ENCODE measurements at places on chromosomes 13 and 19.
A peak's percentile ranks its signal among the peaks of the same experiment; 100 is the strongest.

GRCh38 chr13:108561149-108561548 lies 68.3 kb upstream of the MYO16 start:
- no peak for DNase-seq

DNA sequence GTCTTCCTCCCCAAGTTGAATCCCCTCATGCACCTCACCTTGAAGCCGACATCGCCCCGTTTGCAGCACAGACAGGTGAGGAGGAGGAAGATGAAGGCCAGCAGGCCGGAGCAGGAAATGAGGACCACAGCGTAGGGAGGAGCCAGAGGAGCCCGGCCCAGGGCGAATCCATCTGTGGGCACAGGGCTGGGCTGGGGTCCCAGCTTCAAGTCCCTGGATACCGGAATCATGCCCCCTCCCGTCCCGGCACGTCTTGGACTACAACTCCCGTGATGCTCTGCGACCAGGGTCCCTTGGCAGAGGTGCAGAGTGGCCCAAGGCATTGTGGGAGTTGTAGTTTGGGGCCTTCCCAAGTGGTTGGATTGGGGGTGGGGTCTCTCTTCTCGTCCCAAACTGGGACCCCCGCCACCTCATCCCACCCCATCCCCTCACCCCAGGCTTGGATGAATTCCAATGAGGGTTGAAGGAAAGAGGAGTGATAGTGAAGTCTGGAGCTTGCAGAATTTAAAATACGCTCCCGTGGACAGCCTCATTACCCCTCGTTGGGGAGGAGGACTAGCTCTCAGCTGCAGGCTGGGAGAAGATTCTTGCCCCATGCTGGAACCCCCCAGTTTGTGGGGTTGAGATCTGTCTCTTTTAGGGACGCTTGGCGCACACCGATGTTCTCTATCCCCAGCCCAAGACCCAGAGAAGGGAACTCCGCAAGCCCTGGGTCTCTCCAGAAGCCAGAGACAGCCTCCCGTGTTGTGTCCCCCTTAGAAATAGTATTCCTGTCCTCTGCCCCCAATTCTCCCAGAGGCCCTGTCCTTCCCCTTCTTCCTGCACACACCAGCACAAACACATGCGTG lies 990 bp downstream of the LMTK3 start:
- DNase-seq, result peak; percentile 68

DNA sequence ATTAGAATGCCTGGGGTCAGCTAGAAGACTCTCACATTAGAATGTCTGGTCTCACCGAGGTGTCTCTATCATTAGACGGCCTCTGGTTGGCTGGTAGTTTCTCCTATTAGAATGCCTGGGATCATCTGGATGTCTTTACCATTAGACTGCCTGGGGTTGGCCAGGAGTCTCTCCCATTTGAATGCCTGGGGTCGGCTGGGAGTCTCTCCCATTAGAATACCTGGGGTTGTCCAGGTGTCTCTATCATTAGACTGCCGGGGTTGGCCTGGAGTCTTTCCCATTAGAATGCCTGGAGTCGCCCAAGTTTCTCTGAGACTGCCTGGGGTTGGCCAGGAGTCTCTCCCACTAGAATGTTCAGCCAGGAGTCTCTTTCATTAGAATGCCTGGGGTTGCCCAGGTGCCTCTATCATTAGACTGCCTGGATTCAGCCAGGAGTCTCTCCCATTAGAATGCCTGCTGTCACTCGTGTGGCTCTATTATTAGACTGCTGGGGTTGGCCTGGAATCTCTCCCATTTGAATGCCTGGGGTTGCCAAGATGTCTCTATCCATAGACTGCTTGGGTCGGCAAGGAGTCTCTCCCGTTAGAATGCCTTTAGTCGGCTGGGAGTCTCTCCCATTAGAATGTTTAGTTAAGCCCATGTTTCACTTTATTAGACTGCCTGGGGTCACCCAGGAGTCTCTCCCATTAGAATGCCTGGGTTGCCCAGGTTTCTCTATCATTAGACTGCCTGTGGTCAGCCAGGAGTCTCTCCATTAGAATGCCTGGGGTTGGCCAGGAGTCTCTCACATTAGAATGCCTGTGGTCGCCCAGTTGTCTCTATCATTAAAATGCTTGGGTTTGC lies 1467.8 kb downstream of the UQCRFS1 start:
- DNase-seq, result no peak

DNA sequence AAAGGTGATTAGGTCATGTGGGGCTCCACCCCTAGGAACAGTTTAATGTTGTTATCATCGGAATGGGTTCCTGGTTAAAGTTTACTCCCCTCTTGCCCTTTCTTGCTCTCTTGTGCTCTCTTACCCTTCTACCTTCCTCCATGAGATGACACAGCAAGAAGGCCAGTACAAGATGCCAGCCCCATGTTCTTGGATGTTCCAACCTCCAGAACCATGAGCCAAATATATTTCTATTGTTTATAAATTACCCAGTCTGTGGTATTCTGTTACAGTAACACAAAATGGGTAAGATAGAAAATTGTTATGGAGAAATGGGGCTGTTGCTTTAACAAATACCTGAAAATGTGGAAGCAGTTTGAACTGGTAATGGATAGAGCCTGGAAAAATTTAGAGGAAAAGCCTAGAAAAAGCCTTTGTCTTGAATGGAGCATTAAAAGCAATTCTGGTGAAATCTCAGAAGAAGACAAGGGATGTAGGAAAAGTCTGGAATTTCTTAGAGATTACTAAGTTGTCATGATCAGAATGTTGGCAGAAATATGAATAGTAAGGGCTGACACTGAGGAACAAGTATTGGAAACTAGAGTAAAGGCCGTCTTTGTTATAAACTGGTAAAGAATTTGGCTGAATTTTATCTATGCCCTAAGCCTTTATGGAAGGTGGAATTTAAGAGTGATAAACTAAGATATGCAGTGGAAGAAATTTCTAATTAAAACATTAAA lies 53.5 kb upstream of the TSC22D1 start:
- no peak for DNase-seq

GRCh38 chr13:114230117-114230516 lies 4.6 kb upstream of the CDC16 start:
- DNase-seq, result no peak

- DNase-seq, result no peak
Measured at GRCh38 chr19:45356760-45357444, 13.5 kb downstream of the ERCC2 start.

DNA sequence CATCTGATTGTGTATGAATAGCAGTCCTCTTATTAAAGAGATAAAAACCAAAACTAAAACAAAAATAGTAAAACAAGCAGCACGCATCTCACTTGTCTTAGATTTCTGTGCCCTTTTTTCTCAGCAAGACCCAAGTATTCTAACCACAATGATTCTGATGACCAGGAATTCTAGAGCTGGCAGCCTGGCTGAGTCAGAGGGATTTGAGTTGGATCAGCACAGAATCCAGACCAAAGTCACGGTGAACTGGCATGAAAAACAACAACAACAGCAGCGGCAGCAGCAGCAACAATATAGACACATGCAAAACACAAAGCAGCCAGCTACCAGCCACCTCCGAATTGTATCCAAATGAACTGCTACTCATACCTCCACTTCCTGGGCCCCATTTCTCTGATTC lies 360.5 kb downstream of the KCNRG start:
- no peak for DNase-seq

DNA sequence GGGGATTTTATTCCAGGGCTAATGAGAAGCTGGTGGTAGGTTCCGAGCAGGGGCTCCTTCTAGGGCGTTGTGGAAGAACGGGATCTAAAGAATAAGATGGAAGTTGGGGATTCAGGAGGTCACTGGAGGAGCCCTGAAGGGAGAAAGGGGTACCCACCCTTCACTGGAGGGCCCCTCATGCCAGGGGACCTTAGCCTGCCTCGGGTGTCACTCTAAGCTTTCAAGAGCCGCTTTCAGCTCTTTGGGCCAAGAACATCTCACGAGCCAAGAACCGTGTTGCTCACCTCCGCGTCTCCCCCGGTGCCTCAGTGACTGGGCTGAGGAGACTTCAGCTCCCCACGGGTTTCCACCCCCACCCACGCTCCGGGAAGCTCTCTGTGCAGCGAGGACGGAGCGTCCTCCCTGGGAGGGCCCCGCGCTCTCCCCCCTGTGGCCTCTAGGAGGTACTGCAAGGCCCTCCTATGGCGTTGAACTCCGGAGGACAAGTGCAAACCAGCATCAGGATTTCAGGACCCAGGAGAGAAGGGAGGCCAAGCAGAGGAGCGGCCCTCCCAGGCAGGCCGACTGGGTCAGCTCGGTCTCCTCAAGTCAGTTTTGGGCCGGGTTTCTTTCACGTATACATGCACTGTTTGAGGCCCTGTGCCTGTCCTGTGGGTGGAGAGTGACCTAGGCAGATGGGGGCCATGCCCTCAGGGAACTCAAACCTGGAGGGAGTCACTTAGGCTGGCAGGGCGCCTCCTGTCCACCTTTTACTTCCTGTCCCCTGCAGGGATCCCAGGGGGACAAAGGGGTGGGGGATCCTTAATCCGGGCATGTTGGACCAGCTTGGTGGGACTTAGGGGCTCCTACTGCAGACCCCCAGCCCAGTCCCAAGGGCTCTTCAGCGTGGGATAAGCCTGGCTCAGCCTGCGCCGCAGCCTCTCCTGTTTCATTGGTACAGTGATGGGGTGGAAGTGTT lies 5.1 kb upstream of the KRTDAP start:
- peak; percentile 64 for DNase-seq

- no peak for DNase-seq
Measured at GRCh38 chr19:1063909-1064660, 2.9 kb upstream of the ARHGAP45 start.

DNA sequence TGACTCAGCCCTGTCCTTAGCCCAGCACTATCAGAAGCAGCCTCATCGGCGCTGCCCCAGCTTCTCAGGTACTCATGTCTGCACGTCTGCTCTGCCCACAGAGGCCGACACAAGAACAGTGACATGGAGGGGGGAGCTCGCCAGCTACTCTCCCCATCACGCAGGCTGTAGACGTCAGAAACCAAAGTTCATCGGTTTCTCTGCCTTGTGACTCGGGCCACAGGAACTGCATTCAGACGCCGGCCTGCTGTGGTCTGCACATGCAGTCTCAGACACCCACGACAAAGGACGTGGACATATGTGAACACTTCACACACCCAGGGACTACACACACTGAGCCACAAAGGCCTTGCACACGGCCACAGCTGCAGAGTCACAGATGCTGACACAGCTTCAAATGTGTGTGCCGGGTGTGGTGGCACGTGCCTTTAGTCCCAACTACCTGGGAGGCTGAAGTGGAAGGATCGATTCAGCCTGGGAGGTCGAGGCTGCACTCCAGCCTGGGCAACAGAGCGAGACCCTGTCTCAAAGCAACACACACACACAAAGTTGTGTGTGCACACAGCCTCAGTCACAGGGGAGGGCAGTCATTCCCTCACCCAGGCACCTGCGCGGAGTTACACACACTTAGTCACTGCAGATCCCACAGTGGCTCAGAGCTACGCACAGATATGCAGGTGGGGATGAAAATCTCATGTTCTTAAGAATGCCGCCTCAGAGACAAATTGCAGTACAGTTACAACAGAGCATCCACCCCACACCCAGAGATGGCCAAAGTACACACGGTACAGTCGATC lies 4.9 kb upstream of the ZFP36 start:
- DNase-seq, result peak; percentile 79

DNA sequence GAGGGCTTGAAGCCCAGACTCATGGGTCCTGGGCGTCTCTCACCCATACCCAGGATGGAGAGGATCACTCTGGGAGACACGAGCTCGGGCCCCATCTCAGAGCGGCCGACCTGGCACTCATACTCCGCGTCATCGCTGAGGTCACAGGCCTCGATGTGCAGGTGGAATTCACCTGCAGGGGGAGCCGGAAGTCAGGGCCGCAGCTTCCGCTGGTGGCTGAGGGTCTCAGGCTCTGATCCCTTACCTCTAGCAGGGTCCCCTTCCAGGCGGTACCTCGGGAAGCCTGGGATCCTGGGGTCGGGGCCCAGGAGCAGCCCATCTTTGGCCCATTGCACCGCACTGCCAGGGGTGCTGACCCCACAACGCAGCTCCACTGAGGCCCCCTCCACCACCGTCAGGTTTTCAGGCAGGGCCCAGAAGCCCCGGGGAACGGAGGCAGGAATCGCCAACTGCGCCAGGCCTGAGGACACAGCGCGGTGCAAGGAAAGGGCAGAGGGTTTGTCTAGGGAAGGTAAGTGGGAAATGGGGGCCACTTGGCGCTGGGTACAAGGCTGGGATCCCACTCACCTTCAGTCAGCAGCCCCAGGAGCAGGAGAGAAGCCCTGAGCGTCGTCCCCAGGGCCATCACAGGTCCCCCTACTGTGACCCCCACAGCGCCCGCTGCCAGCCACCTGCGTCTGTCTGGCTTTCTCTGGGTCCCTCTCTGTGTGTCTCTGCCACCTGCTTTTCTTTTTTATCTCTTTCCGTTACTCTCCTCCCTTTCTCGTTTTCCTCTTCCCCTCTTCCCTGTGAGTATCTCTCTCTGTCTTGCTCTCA lies 883 bp downstream of the NPHS1 start:
- DNase-seq, result peak; percentile 75

DNA sequence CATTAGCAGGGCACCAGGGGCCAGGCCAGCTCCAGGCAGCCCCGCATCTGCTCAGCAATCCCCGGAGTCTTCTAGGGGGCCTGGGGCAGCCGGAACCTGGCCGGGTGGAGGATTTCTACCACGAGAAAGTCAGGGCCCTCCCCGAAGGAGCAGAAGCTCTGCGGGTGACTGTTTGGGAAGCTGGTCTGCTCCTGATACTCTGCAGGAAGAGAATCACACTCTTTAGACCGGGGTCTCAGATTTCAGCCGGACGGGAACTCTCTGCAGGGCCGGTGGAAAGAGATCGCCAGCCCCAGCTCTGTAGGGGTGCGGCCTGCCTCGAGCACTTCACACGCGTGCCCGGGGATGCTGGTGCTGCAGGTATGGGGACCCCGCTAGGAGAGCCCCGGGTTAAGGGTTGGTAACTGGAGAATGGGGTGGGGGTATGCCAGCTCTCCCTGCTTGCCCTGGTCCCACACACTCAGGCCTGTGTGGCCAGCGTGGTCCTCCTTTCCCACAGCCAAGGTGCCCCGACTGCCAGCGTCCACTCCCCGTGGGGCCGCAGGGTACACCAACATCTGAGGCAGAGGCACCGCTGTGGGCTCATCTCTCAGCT lies 20.1 kb downstream of the RASA3 start:
- DNase-seq, result no peak

DNA sequence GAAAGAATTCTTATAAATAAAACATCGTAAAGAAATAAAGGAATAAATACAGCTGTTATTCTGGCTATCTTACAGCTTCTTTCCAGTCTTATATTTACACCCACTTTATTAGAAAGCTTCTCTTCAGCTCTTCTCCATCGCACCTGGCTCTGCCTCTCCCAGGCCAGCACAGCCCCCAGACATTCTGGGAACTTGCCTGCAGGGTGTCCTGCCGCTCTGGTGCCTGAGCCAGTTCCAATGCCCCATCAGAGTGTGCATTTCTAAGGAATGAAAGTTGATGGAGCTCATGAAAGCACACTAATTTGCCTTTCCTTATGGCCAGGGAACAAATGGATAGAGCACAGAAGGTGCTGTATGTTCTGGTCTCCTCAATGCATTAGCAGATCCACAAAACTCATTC lies 68.7 kb downstream of the MIPEP start:
- no peak for DNase-seq

- DNase-seq, result peak; percentile 45
Measured at GRCh38 chr13:27427641-27428040, 3.2 kb downstream of the GTF3A start.

DNA sequence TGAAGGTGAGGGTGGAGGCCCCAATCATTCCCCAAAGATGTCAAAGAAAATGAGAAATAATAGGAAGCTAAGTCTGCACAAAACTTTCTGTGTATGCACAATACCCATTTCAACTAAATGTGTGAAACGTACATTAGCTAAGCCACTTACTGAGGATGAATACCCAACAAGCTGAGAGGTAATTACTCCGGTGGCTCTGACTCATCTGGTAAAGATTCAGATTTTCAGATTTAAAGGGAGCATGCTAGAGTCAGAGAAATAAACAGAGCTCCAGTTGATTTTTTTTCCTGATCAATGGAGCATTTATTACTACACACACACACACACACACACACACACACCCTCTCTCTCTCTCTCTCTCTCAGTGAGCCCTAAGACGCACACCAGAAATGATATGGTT lies 194.8 kb upstream of the ARGLU1 start:
- no peak for DNase-seq
